ENCODE measurements at places on chromosomes 3 and 15.

DNA sequence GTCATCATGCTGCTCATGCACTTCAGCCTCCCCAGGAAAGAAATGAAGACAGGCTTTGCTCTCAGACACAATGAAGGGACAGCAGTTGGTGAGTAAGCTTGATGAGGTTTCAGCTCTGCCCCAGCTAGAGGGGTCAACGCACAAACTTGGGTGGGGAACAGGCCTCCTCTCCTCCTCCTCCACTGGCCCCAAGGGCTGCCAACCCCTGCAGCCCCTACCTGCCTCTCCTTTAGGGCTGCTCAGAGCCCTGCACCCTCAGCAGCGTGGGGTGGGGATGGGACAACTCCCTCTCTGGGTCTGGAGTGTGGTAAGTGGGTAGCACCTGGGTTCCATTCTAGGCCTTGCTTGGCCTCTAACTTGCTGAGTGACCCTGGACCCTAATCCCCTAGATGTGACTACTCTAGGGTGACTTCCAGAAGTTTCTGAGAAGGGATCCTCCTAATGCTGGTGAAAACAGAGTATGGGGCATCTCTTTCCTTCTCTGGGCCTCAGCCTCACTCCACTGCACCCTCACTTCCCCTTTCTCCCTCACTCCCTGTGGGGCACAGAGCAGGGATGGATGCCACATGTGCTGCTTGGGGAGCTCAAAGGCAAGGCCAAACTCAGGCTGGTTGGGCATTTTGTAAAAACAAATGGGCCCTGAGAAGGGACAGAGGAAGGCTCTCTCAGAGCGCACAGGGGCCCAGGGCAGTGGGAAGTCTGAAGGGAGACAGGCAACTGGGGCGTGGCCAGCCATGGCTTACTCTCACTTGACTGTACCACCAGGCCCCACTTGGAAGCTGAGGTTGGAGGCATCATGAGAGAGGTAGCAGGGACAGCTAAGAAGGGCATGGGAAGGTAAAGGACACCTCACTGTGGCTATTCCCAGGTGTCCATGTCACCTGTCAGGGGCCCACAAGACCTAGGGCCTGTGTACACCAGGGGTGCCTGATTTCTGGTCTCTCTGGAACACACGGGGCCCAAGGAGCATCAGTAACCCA lies 64.0 kb downstream of the SYNM start:
- DNase-seq: no peak

DNA sequence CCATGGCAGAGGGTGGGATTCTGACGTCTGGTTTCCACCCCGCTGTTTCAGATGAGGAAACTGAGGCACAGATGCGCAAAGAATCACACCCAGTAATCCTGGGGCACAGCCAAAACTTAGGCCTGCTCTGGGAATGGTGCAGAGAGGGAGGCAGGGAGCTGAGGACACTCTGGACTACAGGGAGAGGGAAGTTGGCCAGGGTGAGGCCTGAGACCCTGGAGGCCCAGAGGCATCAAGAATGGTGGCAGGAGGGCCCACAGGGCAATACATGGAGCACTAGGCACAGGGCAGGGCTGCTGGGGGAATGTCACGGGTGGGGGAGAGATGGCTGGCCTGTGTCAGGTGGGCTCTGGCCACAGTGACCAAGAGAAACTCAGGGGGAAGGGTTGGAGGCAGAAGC lies 63.6 kb downstream of the TLE3 start:
- no peak for DNase-seq

DNA sequence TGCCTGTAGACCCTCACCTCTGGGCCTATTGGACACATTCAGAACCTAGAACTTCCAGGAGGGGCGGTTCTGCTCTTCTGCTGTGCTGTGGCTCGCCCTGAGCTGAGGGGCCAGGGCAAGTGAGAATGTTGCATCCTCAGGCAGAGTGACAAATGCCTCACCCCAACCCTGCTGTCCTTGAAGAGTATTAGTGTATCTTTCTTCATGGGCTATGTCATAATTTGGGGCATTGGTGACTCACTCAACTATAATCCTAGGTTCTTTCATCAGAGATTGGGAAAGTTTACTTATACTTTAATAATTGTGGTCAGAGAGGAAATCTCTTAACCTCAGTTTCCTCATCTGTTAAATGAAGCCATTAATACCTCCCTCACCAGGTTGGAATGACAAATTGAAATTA lies 143.8 kb downstream of the SV2B start:
- no peak for DNase-seq

GRCh38 chr3:72050048-72050632 lies 265.2 kb upstream of the PROK2 start:
- no peak for DNase-seq

DNA sequence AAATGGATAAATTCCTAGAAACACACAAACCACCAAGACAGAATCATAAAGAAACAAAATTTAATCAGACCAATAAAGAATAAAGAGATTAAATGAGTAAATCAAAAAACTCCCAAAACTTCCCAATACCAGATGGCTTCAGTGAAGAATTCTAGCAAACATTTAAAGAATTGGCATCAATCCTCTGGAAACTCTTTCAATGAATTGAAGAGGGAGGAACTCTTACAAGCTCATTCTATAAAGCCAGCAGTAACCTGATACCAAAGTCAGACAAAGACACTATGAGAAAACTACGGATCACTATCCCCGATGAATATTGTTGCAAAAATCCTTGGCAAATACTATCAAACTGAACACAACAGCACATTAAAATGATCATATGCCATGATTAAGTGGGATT lies 81.9 kb upstream of the SLCO2A1 start:
- DNase-seq: no peak

DNA sequence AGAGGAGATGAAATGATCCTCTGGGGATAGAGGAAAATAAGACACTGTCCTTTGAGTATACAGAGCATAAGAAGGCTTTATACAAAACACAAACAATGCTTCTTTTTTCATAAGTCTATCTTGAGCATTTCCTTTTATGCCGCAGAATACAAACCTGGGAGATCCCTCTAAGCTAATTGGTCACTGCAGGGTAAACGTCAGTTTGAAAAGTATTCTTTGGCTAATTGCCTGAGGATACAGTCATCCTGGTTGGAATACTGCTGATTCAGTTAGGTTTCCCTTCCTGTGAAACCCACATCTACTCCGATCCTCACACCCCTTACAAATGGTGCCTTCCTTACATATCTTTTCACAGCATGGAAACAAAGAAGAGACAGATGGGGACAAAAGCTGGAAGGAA lies 10.6 kb downstream of the WNT5A start:
- no peak for DNase-seq

DNA sequence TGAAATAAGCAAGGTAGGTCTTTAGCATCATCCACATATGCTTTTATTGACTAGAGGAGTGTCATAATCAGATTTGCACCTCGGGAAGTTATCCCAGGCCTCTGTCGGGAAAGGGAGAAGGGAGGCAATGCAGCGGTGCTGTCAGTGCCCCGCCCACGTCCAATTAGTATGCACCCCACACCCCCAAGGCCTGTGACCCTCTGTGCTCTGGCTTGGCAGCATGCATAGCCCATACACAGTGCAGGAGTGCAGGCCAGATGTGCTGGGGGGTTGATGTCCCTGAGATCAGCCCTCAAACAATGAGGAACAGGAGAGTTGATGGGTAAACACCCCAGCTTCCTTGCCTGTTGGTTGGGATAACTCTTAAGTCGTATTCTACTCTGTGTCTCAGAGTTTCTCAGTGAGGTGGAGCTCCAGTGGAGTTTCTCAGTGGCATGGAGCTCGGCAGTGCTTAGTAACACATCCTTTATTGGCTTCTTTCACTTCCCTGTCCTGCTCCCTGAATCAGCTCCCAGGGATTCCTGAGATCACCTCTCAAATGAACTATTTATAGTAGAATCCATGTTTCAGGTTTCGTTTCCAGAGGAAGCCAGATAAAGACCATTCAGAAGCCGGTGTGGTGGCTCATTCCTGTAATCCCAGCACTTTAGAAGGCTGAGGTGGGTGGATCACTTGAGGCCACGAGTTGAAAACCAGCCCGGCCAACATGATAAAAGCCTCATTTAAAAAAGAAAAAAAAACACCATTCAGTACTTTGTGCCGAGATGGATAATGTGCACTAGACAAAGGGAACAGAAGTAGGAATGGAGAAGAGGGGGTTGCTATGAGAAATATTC lies 26.7 kb upstream of the NDUFB4 start:
- DNase-seq: no peak

DNA sequence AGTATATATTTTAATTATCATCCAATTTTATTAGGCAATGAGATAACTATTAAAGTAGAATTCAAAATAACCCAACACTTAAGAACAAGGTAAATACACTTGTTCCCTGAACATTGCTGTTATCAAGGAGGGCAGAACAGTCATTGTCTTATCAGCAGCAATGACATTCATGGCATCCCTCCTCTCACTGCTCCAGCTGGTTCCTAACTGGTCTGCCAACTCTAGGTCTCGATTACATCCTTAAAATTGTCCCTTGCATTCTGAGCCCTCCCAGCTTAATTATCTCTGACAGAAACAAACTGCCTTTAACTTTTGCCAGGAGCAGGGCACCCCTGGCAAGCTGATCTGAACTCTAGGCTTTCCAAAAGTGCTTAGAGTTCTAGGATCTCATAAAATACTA lies 14.0 kb upstream of the DYNC1LI1 start:
- DNase-seq: no peak

DNA sequence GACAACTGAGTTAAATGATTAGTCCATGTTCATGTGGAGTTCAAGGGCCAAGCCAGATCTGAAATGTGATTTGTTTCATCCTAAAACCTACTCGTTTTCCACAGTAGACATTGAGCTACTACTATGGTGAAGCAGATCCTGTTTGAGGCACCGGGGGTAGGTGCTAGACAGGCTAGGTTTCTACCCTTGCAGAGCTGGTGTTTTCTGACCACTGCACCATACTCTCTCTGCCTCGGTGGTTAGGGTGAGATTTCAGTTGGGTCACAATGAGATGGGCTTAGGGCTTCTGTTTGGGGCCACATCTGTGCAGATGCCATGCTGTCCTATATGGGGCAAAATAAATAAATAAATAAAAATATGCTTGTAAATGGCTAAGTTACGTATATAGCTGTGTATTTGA lies 99.3 kb downstream of the OXNAD1 start:
- no peak for DNase-seq

DNA sequence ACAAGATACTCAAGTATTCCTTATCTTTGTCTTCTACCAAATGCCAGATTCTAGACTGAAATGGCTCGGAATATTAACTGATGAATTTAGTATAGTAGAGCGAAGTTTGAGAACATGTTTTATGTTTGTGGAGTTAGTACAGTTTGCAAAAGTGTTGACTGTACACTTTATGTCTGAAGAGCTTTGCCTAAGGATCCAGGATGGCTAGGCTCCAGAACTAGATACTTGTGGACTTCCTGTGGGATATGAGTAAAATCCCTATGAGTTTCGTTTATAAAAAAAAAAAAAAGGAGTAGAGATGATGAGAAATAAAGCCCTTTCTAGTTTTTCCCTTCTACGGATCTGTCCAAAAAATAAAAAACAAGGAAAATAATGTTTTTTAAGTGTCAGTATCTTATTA lies 96.7 kb downstream of the TP63 start:
- no peak for DNase-seq

GRCh38 chr15:75348562-75349350 lies 1.9 kb downstream of the NEIL1 start:
- DNase-seq: no peak

GRCh38 chr3:12323237-12323636 lies 34.4 kb downstream of the PPARG start:
- no peak for DNase-seq

Data from NCI-H1436 (cell line).